ENCODE measurements at places on chromosomes 12 and 14.

DNA sequence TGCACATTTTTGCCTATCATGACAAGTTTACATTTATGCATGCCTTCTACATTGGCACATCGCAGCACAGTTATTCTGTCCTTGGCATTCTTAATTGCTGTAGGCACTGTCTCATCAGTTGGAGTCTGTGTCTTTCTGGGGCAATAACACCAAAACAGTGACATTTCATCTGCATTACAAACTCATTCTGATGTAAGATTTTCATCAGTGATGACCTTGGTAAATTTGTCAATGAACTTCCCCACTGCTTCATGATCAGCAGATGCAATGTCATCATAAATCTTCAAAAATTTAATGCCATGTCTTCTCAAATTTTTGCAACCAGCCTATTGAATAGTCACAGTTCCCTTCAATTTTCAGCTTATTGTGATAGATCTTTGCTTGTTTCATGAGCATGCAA lies 85.5 kb downstream of the CAPZA3 start:
- no peak for DNase-seq

DNA sequence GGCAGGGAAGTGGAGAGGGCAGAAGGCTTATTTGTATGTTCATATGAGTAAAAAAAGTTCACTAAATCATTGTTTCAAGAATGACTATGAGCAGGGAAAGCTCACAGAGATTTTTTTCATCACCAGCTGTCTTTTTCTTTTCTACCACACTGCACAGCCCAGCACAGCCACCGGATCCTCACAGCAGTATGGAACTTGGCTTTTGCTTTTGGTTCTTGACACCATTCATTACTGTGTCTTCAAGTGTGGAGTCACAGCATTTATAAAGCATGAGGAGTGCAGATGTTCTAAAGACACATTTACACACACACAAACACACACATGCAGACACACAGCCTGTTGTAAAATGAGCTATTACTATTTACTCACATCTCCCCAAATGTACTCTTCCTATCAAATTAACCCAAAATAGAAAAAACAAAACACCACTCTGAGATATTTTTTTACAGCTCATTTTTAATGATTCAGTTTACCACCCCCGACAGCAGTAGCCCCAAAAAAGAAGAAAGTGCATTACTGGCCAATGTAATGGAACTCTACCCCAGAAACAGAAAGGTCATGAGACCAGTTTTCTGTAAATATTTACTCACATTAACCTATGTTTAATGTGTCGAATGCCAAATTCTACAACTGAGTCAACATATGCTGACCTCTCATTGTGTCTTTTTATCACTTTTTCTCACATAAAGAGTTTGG lies 60.5 kb downstream of the BTG1 start:
- DNase-seq = no peak

DNA sequence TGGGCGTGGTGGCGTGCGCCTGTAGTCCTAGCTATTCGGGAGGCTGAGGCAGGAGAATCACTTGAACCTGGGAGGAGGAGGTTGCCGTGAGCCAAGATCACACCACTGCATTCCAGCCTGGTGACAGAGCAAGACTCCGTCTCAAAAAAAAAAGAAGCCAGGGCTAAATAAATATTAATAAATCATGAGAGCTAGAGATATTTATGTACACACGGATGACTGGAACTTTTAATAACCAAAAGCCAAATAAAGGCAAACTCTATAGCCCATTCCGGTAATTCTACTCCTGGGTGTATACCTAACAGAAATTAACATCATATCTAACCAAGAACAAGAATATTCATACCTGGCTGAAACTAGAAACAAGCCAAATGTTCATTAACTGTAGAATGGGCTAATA lies 7.7 kb upstream of the TRAFD1 start:
- no peak for DNase-seq

DNA sequence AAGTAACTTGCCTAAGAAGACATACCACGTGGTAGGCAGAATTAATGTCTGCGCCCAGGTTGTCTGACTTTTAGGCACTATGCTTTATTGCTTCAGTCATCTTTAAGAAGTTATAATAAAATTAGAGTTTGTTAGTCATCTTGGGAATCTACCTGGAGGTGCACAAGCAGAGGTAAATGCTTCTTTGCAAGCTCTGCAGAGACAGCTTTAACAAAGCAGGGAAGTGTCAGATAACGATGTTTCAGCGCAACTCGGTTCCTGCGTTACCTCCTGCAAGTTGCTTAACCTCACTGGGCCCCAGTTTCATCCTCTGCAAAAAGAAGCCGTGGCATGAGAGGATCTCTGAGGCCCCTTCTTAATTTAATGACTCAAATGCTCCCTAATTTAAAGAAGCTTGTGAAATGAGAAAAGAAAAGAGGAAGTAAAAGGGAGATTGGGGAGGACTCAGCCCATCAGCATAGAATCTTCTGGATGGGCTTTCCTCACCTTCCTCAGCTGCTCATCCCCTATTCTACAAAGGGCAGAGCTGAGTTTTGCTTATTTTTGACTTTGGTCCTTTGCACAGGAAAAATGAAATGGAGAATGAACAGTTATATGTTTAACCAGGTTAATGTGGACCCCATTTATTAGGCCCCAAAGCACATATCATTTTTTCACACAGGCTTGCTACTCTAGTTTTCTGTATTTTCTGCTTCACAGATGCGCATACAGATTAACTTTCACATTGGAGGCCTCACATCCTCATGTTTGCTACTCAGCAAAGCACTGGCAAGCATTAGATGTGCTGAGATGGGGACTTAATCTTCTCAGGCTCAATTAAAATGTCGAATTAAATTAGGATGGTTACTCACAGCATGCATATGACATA lies 5.1 kb downstream of the ARHGDIB start:
- DNase-seq = no peak

GRCh38 chr12:6224550-6224949 lies 24.4 kb downstream of the CD9 start:
- no peak for DNase-seq

GRCh38 chr12:26496170-26496569 lies 300.8 kb downstream of the SSPN start:
- DNase-seq = peak; percentile 24

DNA sequence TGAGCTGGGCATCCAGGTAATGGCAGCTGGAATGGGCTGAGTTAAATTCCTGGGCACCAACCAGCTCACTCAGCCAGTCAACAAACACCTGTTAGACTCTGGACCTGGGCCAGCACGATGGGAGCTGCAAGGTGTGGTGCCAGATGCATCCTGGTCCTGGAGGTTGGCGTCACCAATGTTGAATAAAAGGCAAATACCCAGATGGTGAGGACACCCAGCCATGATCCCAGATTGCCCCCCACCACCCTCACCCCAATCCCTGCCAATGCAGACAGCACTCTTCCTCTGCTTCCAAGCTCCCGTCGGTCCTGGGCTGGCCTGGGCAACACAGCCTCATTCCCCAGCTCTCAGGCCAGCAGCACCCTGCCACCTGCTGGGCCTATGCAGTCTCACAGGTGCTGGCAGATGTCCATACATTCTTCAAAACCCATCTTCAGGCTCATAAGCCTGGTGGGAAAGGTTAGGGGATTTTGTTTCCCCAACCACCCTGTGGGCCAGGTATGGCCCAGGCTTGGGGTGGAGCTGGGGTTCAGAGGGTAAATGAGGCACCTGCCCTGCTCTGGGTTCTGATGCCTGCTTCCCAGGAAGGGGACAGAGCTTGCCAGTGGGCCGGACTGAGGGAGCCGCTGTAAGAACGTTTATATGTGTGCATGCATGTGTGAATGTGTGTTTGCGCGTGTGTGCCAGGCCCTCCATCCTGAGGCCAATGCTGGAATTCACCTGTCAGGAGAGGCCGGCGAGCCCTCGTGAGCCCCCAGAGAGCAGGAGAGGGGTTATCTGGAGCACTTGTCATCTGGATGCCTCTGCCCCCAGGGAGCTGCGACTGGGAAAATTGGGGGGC lies 58.0 kb downstream of the LGMN start:
- DNase-seq = peak; percentile 83

DNA sequence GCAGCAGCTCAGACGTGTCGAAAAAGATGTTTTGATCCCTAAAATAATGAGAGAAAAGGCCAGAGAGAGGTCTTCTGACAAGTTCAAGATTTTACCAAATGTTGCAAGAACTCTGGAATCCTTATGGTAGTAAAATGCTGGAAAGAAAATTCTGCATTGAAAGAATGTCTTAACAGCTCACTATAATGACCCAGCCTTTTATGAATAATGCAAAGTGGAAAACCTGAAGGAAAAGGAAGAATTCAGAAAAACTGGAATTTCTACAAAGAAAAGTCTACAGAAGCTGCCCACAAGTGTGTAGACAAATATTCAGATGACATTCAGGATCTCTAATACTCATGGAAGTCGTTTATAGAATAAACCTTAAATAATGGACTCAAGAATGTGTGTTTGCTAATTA lies 1.8 kb upstream of the CCDC88C start:
- no peak for DNase-seq

DNA sequence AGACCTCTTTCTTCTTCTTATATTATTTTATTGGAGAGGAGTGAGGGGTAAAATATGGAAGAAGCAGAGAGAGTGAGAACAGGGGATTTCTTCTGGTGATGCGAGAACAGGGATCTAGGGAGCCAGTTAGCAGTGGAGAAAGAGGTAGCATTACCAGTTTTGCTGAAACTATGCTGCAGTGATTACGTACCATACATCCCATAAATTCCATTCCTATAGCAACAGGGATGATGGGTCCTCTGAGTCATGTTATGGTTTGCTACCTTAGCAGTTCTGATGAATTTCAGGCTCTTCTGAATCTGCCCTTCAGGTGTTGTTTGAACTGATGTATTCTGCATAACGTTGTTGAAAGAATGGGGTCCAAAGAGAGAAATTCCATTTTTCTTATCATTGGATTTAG lies 625.4 kb upstream of the LRFN5 start:
- no peak for DNase-seq

DNA sequence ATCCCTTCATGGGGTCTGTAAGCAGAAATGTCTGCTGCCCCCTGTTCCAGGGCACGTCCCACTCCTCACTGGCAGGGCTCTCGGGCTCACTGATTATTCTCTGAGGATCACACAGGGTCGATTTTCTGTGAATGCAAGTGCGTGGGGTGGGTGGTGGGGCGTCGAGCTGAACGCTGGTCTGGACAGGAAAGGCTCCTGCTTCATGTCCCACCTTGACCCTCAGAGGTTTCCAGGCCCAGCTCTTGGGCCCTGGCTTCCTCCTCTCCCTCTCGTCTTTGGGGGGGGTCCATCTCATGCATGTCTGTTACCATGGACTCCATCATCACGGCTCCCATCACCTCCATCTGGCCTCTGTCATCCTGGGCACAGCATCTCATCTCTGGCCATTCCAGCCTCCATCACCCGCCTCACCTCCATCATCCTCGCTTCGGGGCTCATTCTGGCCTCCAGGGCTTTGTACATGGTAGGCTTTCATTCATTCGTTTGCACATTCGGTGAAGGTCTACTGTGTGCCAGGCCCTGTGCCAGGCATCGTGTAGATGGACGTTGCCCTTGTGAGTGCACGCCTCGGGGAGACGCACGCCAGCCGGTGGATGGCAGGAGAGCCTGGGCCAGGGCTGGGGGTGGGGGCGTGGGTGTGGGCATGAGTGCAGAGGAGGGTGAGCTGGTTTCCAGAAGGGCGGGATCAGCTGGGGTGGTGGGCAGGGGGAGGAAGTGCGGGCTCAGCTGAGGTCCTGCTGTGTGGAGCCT lies 34.7 kb downstream of the RTL1 start:
- no peak for DNase-seq

- DNase-seq = no peak
Measured at GRCh38 chr12:127327986-127328385, 939.0 kb upstream of the TMEM132C start.

GRCh38 chr12:88509347-88509746 lies 70.9 kb downstream of the KITLG start:
- no peak for DNase-seq

DNA sequence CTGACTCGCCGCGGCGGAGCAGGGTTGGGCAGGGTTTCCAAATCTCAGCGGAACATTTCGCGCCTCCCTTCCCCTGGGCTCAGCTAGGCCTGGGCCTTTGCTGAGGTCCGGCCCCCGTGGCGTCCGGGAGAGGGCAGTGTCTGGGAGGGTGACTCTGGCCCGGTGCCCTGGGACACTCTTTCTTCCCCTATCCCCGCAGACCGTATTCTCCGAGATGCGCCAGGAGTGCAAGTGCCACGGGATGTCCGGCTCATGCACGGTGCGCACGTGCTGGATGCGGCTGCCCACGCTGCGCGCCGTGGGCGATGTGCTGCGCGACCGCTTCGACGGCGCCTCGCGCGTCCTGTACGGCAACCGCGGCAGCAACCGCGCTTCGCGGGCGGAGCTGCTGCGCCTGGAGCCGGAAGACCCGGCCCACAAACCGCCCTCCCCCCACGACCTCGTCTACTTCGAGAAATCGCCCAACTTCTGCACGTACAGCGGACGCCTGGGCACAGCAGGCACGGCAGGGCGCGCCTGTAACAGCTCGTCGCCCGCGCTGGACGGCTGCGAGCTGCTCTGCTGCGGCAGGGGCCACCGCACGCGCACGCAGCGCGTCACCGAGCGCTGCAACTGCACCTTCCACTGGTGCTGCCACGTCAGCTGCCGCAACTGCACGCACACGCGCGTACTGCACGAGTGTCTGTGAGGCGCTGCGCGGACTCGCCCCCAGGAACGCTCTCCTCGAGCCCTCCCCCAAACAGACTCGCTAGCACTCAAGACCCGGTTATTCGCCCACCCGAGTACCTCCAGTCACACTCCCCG lies 3.0 kb downstream of the WNT1 start:
- no peak for DNase-seq

DNA sequence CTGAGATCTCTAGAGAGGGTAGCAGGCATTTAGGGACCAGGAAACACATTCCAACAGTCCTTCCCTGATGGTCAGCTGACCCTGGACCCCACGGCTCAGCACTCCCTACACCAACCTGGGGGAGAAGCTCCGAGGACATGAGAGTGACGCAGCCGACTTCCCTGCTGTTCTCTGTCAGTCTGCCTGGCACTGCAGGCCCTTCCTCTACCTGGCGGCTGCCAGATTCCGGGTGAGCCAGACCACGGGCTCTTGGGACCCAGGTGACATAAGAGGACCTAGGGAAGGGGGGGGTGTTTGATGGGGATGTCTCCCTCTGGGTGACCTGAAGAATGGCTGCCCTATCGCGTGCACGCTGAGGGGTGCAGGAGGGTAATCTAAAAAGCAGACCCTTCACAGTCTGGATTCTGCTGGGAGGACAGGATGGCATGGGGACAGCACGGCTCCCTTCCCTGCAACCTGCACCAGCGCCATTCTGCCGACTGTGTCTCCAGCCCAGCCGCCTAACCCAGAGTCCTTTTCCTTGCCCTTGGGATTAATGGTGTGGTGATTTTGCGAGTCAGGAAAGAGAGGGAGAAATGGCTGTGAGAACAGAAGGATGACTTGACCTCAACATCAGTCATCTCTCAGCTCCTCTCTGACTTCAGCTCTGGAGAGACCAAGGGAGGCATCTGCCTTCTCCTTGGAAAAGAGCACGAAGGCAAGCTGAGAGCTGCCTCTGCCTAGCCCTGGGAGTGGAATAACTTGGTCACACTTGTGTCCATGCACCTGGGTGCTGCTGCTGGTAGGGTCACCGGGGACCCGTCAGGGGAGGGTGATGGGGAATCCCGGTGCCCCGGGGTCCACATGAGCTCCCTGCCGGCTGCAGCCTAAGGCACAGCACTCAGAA lies 158.5 kb downstream of the CALM1 start:
- DNase-seq = no peak

- peak; percentile 17 for DNase-seq
Measured at GRCh38 chr12:56021889-56022497, 1.1 kb downstream of the IKZF4 start.

Measured in choroid plexus epithelial cell (primary cell).